ENCODE measurements at places on chromosomes 5 and 9.
A peak's percentile ranks its signal among the peaks of the same experiment; 100 is the strongest.

DNA sequence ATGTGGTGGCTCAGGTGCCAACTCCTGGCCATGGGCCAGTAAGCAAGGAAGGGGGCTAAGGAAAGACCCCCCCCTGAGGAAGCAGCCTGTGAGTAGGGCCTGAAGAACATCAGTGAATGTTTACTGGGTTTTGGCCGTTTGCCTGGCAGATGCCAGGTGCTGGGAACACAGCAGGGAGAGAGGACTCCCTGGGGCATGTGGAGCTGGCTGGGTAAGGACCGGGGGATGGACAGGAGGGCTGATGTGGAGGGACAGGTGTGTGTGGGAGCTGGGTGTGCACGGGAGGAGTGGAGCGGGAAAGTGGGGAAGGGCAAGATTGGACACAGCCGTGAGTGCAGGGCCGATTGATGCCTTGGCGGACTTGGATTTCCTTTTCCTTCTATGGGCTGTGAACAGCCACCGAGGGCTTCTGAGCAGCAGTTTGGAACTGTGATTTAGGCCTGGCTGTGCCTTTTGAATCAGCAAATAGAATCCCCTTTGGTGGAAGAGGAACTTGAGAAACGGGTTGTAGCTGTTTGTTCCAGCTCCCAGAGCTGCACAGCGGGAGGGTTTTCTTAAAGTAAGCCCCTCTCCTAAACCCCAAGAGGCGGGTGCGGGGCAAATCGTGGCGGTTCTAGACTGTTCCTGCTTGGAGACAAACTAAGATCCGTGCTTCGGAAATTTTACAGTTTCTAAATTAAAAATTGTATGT is 3.1 kb downstream of the HMCN2 start:
- DNase-seq, result peak; percentile 58

DNA sequence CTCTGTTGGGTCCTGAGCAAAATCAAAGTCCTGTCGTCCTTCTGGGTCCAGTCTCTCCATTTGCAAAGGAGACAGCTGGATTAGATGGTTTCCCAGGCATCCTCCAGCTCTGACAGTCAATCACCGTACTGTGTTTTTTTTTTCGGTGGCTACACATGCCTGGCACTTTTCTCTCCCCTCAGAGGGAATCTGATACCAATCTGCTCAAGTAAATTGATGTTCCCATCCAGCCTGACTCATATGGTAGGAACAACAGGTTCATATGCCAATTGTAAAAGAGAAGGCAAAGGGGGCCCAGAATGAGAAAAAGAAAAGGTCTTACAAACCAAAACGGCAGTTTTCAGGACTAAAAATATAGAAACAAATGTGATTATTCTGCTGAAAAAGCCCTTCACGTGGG is 1.2 kb downstream of the FBXO10 start:
- DNase-seq, result no peak

GRCh38 chr5:125370461-125371205 is 624.2 kb upstream of the ZNF608 start:
- DNase-seq, result no peak

GRCh38 chr5:129098488-129099183 is 4.1 kb downstream of the ISOC1 start:
- no peak for DNase-seq

- DNase-seq, result no peak
Measured at GRCh38 chr9:89773170-89773569, 168.4 kb downstream of the GADD45G start.

- DNase-seq, result no peak
Measured at GRCh38 chr5:149240354-149240998, 31.2 kb upstream of the AFAP1L1 start.
